ENCODE measurements at places on chromosomes 1 and 21.

DNA sequence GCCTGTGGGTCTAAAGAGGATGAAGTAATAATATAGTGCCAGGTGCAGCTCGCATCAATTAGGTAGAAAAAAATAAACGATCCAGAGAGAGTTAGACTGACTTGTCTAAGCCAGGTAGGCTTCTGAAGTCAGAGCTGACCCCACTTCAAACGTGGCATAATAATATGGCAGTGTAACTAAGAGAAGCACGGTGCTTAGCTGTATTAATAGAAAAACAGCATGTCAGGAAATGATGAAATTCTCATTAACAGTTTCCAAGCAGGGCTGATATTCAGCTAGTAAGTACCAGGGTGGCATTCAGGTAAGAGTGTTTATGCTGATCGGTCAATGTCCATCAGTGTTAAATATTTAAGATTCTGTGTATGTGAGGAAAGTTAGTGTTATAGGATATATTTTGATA lies 145.8 kb upstream of the SAMSN1 start:
- DNase-seq: peak; percentile 24

DNA sequence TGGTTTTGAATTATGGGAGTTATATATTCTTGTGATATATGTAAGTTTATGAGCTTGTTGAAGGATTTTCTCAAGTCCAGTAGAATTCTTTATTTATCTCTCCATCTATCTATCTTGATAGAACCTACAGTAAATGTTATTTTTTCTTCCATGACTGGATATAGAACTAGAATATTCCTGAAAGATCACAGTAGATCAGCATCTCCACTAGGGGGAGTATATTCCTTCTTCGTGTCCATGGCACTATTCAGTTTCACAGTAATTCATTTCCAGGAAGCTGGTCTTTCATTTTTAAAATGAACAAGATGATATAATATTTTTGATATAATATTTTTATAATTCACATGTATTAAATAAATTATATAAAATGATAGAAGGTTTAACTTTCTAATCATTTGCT lies 18.8 kb downstream of the TMPRSS15 start:
- peak; percentile 83 for DNase-seq

GRCh38 chr21:33380483-33380998 lies 22.7 kb upstream of the IFNGR2 start:
- DNase-seq: peak; percentile 71

- peak; percentile 9 for DNase-seq
Observed at GRCh38 chr1:165632491-165632890, 1.5 kb downstream of the MGST3 start.

GRCh38 chr1:155052439-155053395 lies 1.6 kb downstream of the ADAM15 start:
- peak; percentile 40 for DNase-seq

DNA sequence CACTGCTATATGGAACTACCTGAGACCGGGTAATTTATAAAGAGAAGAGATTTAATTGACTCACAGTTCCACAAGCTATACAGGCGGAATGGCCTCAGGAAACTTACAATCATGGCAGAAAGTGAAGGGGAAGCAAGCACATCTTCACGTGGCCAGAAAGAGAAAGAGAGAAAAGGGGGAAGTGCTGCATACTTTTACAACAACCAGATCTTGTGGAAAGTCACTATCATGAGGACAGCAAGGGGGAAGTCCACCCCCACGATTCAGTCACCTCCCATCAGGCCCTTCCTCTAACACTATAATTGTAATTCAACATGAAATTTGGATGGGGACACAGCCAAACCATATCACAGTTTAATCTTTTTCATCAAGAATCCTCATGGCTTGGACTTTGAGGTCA lies 339.2 kb upstream of the AJAP1 start:
- no peak for DNase-seq

DNA sequence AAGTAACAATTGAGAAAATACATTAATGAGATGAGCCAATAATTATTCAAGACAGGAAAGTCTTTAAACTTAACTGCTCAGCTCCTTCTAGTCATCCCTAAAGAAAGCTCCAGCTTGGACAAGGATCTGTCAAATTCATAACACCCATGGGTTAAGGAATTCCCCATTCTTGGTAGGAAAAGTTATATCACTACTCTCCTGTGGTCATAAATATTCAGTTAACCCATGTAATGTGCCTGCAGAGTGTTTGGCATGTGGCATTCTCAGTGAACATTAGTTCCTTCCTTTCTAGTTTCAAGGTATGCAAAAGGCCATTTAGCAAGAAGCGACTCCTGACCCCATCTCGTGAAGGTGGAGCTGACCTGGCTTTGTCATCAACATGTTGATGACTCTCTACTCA lies 76.7 kb upstream of the VCAM1 start:
- no peak for DNase-seq

GRCh38 chr1:212237651-212238050 lies 47.6 kb upstream of the PPP2R5A start:
- DNase-seq: no peak

Measured in NCI-H69 (cell line).